Naive thymus-derived CD4-positive, alpha-beta T cell (primary cell): ENCODE measurements at places on chromosomes 4 and X. TPM values are rescaled to one million over a fixed set of nuclear protein-coding genes. Genes with fewer than 3 reads are reported as not detected.

GPRASP2 gene
- polyA plus RNA-seq = 9.3 TPM

FOXO4 gene
- polyA plus RNA-seq = 2.3 TPM

TLR8 gene
- polyA plus RNA-seq = not detected

GLRA3 gene
- not detected for polyA plus RNA-seq

VEGFD gene
- not detected for polyA plus RNA-seq

IL13RA2 gene
- not detected for polyA plus RNA-seq

H2BW2 gene
- not detected for polyA plus RNA-seq

ZMAT1 gene
- polyA plus RNA-seq = 4.8 TPM

TLL1 gene
- not detected for polyA plus RNA-seq

ENPEP gene
- not detected for polyA plus RNA-seq

VEGFC gene
- polyA plus RNA-seq = not detected

MGARP gene
- not detected for polyA plus RNA-seq

HTT-AS gene
- polyA plus RNA-seq = not detected

TAF7L gene
- not detected for polyA plus RNA-seq

PTTG2 gene
- polyA plus RNA-seq = 0.56 TPM

MTNR1A gene
- not detected for polyA plus RNA-seq

POF1B gene
- 0.17 TPM for polyA plus RNA-seq

SSX3 gene
- not detected for polyA plus RNA-seq

TMEM192 gene
- polyA plus RNA-seq = 12.5 TPM

RWDD4 gene
- 19.2 TPM for polyA plus RNA-seq

ZXDA gene
- 3.0 TPM for polyA plus RNA-seq

GPR50 gene
- not detected for polyA plus RNA-seq

GYPA gene
- polyA plus RNA-seq = not detected

SPP1 gene
- not detected for polyA plus RNA-seq

KLF8 gene
- polyA plus RNA-seq = 0.72 TPM

IL2RG gene
- polyA plus RNA-seq = 1,015 TPM

F11 gene
- not detected for polyA plus RNA-seq

GPRIN3 gene
- polyA plus RNA-seq = 8.1 TPM

CHIC1 gene
- 1.6 TPM for polyA plus RNA-seq

ENAM gene
- not detected for polyA plus RNA-seq

OPN1MW gene
- not detected for polyA plus RNA-seq

TLR1 gene
- polyA plus RNA-seq = 23.0 TPM

OTC gene
- polyA plus RNA-seq = not detected

NAA11 gene
- polyA plus RNA-seq = not detected

RS1 gene
- polyA plus RNA-seq = not detected

HTRA3 gene
- not detected for polyA plus RNA-seq

PFKFB1 gene
- not detected for polyA plus RNA-seq

OFD1 gene
- 30.4 TPM for polyA plus RNA-seq

XAGE1B gene
- not detected for polyA plus RNA-seq

CCDC149 gene
- not detected for polyA plus RNA-seq

NDST4 gene
- not detected for polyA plus RNA-seq

TEC gene
- 0.91 TPM for polyA plus RNA-seq

DMD gene
- 0.02 TPM for polyA plus RNA-seq

CT45A1 gene
- not detected for polyA plus RNA-seq

SLC26A1 gene
- polyA plus RNA-seq = 2.3 TPM

MAML3 gene
- polyA plus RNA-seq = 0.53 TPM

PPBP gene
- polyA plus RNA-seq = not detected

GABRA4 gene
- polyA plus RNA-seq = not detected

OTUD6A gene
- polyA plus RNA-seq = not detected

GPR173 gene
- polyA plus RNA-seq = not detected
